ENCODE measurements at places on chromosomes 6 and 20.

- DNase-seq, result no peak
These were observed 775 bp downstream of the MTFR2 start for GRCh38 chr6:136249336-136249735.

DNA sequence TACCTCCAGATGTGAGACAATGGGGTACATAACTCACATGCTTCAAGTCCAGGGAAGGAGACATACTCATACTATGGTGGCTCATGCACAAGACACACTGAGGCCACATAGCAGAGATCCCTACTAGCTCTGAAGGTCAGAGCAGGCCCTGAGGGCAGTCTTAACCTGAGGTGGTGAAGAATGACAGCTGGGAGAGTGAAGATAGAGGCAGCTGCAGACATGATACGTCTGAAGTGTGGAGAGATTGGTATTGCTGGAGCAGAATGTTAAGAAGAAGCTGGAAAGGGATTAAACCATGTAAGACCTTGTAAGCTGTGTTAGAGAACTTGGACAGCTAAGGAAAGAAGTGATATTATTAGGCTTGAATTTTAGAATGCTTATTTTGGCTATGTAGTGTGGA, 32.9 kb downstream of the PGM3 start:
- DNase-seq, result peak; percentile 80

DNA sequence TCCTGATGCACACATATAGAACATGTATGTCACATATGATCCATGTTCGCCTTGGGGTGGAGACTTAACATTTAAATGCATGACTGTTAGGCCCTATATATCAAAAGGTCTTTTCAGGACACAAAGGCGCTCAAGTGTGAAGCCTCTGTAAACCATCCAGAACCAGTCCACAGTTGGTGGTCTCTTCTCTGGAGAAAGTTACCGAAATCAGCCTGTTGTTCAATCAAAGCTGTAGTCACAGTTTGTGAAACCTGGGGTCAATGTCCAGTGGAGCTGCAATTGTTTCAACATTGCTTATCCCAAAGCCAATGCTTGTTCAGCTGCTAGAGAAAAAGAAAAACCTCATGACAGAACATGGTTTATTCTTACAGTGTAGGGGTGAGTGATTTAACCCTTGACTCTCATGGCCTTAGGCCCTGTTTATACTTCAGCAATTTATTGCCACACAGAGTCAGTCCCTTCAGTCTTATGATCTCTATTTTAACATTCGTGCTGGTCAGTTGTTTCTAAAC, 193.6 kb upstream of the CST7 start:
- peak; percentile 55 for DNase-seq

DNA sequence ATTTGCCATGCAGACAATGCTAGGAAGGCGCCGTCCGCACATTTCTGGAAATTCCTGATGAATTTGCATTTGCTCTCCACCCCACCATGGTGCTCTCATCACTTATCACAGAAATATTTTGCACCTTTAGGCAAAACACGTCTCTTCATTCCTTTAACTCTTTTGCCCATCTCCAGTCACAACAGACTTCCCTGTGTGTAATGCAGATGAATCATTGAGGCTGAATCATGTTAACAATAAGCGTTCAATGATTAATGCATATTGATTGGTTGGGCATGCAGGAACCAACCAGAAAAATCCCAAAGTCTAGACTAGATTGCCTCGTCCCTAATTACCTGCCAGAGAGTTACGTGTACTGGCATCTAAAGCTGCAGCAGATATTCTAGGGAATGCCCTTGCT, 80.0 kb upstream of the ATXN1 start:
- DNase-seq, result no peak

GRCh38 chr6:63267046-63267445, 52.7 kb downstream of the LGSN start:
- DNase-seq, result no peak

- DNase-seq, result no peak
These were observed 8.3 kb upstream of the KIF25 start for GRCh38 chr6:167988945-167989841.

DNA sequence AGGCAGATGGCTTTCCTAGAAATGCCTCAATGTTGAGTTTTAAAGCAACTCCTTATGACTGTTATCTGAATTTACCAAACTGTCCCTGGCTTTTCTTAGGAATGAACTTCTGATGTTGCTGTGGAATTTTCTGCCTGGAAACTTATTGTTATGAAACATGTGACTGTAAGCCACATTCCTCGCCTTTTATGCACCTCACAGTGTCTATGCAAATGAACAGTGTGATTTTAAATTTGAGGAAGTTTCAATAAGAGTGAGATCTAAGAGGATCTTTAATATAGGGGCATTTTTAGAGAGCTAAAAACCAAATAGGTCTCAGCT, 2.4 kb upstream of the CCR6 start:
- no peak for DNase-seq

GRCh38 chr6:93416571-93417420, 2.6 kb downstream of the EPHA7 start:
- peak; percentile 80 for DNase-seq

DNA sequence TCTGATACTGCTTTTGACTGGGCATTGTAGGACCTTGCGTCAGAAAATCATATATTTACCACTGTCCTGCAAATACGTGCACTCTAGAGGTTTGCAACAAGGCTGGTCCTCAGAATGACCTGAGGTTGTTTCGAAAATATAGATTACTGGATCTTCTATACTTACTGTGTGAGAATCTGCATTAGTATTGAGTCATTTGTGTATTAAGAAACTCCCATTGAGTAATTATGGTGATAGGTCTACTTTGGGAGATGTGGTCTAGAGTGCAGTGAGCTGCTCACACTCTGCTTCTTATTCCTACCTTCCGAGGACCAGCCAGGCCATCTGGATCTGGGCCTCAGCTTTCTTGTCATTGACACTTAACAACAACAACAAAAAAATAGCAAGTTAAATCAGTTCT, 9.6 kb downstream of the KLHL32 start:
- no peak for DNase-seq

DNA sequence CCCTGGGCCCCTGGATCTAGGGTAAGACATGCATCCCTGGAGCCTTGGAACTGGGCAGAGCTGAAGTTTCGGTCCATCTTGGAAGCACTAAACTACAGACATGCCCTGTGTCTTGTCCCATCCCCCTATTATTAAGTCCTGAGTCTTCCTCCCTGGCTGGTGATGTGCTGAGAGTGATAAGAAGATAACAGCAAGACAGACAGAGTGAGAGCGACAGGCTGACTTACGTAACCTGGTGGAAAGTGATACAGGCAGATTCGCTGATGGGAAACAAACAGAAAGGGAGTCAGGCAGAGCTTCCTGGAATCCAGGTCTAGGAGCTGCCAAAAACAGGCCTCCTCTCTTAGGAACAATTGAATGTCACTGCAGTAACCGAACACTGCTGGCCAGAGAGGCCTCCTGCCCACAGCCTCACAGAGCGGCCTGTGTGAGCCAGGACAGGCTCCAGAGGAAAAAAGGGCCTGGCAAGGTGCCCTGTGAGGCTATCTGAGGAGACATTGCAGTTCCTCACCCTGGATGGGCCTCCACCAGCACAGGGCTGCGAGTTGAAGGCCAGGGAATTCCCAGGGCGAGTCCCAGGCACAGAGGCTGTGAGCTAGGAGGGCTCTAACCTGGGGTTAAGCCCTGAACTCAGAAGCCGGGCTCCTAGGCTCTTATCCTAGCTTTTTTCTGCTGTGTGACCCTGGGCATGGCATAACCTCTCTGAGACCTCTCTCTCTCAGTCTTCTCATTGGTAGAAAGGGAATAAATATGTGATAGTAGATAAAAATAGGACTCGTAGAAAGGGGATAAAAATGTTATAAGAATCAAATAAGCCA, 34.2 kb upstream of the B4GALT5 start:
- peak; percentile 88 for DNase-seq

DNA sequence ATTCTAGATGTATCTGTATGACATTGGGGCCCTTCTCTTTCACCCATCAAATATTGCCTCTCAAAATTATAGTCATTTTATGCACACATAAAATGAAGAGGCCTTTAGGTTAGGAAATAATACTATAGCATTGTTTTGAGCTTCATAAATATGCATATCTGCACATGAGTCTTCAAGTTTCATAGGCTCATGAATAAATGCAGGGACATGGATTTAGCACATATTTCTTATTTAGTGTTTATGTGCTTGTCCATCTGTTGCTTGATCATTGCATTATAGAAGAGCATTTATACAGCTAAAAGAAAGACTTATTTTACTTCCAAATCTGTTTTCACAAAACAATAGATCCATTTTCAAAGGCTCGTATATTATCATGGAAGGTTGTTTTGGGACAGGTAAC, 455.8 kb downstream of the EPM2A start:
- no peak for DNase-seq

Data from myocyte (in vitro differentiated cells).